ENCODE measurements at places on chromosomes 6 and 20.

GRCh38 chr6:121442576-121442975, 7.1 kb downstream of the GJA1 start:
- no peak for DNase-seq

GRCh38 chr6:156627524-156627923, 149.7 kb upstream of the ARID1B start:
- no peak for DNase-seq

- DNase-seq = no peak
Measured at GRCh38 chr20:63509088-63509564, 10.2 kb upstream of the EEF1A2 start.

- no peak for DNase-seq
Measured at GRCh38 chr6:160931378-160932310, 59.9 kb upstream of the MAP3K4 start.

DNA sequence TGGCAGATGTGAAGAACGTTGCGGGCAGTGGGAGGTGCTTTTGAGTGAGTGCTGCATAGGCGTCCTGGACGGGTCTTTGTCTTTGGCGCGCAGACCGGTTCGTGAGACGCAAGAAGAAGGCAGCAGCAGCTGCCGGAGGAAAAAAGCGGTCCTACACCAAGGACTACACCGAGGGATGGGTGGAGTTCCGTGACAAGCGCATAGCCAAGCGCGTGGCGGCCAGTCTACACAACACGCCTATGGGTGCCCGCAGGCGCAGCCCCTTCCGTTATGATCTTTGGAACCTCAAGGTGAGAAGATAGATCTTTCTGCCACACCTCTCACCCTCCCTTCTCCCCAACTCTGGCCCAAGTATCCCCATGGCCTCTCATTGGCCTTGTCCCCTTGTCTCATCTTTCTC, 1.1 kb downstream of the ABT1 start:
- DNase-seq = no peak

GRCh38 chr6:127119102-127120022, 891 bp downstream of the RSPO3 start:
- no peak for DNase-seq

DNA sequence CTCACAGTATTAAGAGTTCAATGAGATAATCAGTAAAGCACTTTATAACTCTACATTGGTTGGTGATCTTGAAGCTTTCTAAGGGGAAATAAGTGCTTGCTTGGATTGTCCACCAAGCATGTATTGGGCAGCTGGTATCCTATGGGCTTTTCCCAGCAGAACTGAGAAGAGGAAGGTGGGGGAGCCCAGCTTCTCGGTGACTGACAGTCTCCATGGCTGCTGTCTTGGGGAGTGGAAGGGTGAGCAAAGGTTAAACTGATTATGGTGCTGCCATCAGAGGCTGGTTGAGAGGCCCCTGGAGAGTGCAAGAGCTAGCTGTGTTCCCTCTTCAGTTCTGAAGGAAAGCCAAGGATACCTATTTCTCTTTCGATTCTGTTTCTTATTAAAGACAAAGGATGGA, 35.5 kb upstream of the ADTRP start:
- DNase-seq = no peak

- DNase-seq = no peak
Measured at GRCh38 chr20:43151256-43151655, 38.5 kb downstream of the PTPRT start.

- DNase-seq = peak; percentile 53
Measured at GRCh38 chr6:28710466-28711191, 184.9 kb downstream of the GPX5 start.

- no peak for DNase-seq
Measured at GRCh38 chr6:54681987-54682386, 164.6 kb upstream of the FAM83B start.

- DNase-seq = no peak
Measured at GRCh38 chr6:43304882-43305281, 3.7 kb downstream of the CRIP3 start.

DNA sequence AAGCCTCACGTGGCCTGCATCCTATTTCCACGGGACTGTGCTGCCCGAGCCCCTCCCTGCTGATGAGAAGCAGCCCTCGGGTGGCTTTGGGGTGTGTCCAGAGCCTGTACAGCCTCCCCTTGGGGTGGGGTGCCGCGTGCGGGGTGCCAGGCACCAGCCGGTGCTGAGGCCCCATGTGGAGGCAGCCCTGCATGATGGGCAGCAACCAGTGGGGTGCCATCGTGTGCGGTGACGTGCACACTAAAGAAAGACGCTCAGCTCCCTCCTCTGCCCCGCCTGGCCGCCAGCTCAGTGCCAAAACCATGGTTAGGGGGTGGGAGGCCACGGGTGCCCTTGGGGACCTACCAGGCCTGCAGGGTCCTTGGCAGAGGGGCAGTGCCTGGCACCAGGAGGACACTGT, 26.2 kb downstream of the NTSR1 start:
- DNase-seq = no peak

- DNase-seq = peak; percentile 47
Measured at GRCh38 chr6:119742188-119742803, 392.7 kb upstream of the MAN1A1 start.

GRCh38 chr20:33896509-33896908, 85.4 kb downstream of the CHMP4B start:
- DNase-seq = no peak

All from stimulated activated CD4-positive, alpha-beta T cell treated with anti-CD3 and anti-CD28 coated beads, Interleukin-1b, Interleukin-23, amount 100 ng/mL, for 48 hours (primary cell).